GF-D8 (cell line): ENCODE measurements at places on chromosomes 5 and 9.

DNA sequence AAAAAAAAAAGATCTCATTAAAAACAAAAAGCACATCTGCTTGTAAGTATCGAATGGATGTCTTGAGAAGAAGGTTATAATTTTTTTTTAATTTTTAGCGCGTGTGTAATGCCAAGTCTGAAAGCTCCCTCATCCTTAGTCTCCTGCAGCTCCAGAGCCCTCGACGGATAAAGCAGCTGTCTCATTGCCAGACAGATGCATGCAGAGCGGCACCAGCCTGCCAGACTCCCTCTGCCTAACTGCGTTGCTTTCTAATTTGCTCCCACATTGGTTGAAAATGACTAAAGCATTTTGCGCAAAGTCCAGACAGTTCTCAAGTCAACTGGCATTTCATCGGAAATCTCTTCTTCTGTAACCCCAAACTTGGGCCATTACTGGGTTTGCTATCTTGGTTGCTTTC, 29.4 kb downstream of the OLFM1 start:
- no peak for DNase-seq

- no peak for DNase-seq
These were observed 43.8 kb downstream of the PRRC1 start for GRCh38 chr5:127561254-127561653.

- DNase-seq: no peak
These were observed 42.2 kb downstream of the SECISBP2 start for GRCh38 chr9:89360465-89360864.

- no peak for DNase-seq
These were observed 227.0 kb downstream of the DRD1 start for GRCh38 chr5:175216991-175217390.

DNA sequence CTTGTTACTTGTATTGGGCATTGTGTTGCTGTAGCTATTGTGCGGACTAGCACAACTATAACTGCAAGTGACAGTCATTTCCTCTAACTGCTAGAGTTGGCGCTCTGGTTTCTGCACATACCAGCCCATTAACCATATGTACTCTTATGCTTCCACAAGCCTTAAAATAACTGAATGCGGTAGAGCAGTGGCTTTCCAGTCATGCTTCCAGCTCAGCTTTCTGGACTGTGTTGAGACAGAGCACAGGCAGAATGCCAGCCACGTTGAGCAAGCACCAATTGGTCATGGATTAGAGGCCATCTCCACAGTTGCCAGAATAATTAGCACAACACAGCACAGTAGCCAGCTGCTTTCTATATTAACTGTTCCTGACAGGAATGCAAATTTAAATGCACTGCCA, 12.2 kb downstream of the INVS start:
- DNase-seq: no peak

- no peak for DNase-seq
These were observed 29.6 kb upstream of the PRDM12 start for GRCh38 chr9:130634801-130635200.

DNA sequence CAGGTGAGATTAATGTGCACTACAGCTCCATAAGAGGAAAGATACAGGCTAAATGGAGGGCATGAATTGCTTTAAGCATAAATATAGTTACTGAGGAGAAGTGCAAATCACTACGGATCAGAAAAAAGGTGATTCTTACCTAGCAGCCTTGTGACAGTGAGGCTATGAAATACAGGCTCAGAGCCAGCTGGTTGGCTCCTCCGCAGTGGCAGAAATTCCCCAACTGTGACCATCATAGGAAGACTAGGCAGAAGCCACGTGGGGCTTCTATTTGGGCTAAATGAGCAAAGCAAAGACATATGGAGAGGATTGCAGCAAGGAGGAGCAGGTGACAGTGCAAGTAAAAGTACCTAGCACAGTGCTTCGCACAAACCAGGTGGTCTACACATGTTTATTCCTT, 40.5 kb downstream of the CDO1 start:
- DNase-seq: no peak
